HT-29 (cell line): ENCODE measurements at places on chromosomes 11 and 22. TPM values are rescaled to one million over a fixed set of nuclear protein-coding genes. Genes with fewer than 3 reads are reported as not detected.
A peak's percentile ranks its signal among the peaks of the same experiment; 100 is the strongest.

Gene KRTAP5-2
- total RNA-seq = not detected in 2 replicates

Gene OR10V1
- total RNA-seq = not detected in 2 replicates

Gene GLYATL1
- total RNA-seq = not detected in 2 replicates

Gene SNX32
- not detected in 2 replicates for total RNA-seq

Gene ETS1
- total RNA-seq = 3.8 and 4.3 TPM in 2 replicates

Gene TESMIN
- total RNA-seq = 26.3 and 31.7 TPM in 2 replicates

Gene CELSR1
- total RNA-seq = 6.8 and 12.4 TPM in 2 replicates

Gene DDX10
- total RNA-seq = 23.4 and 42.3 TPM in 2 replicates

Gene LMNTD2
- total RNA-seq = 5.3 and 6.9 TPM in 2 replicates

Gene WBP2NL
- total RNA-seq = not detected in 2 replicates

Gene GNG3
- not detected in 2 replicates for total RNA-seq

Gene SLC5A1
- total RNA-seq = 3.9 and 6.8 TPM in 2 replicates

Gene CRYAB
- total RNA-seq = not detected in 2 replicates

Gene CREB3L1
- 50.1 and 64.2 TPM in 2 replicates for total RNA-seq

Gene TPST2
- total RNA-seq = 13.4 and 24.2 TPM in 2 replicates

Gene B3GAT1
- 0.23 TPM in 1 of 2 replicates, not detected in the other for total RNA-seq

GRCh38 chr22:30296324-30296723 is 7.0 kb upstream of the CASTOR1 start:
- DNase-seq = no peak

DNA sequence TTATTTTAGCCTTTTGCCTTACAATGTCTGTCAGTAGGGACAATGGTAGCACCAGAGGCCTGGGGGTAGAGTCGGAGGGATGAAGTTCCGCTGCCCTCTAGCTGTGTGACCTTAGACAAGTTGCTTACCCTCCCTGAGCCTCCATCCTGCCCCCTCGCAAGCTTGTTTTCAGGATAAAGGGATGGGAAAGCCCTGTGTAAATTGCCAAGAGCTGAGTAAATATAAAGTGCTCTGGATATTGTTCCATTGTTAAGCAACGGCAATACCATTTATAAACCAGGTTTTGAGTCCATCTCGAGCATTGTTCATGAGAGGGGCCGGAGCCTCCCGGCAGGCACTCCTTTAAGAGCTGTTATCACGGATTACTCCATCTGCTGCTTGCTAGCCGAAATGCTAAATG is 72.9 kb downstream of the ZBTB16 start:
- DNase-seq = no peak

- peak; percentile 42 for DNase-seq
Observed at GRCh38 chr11:93727985-93728791, 13.1 kb downstream of the TAF1D start.

- DNase-seq = peak; percentile 76
Observed at GRCh38 chr11:1401656-1402221, 12.0 kb downstream of the BRSK2 start.

GRCh38 chr11:61593151-61593550 is 12.3 kb upstream of the SYT7 start:
- no peak for DNase-seq

GRCh38 chr22:24010018-24010391 is 1.1 kb upstream of the CABIN1 start:
- DNase-seq = no peak

- DNase-seq = peak; percentile 86
Observed at GRCh38 chr11:63609536-63609935, 4.7 kb downstream of the PLAAT3 start.

DNA sequence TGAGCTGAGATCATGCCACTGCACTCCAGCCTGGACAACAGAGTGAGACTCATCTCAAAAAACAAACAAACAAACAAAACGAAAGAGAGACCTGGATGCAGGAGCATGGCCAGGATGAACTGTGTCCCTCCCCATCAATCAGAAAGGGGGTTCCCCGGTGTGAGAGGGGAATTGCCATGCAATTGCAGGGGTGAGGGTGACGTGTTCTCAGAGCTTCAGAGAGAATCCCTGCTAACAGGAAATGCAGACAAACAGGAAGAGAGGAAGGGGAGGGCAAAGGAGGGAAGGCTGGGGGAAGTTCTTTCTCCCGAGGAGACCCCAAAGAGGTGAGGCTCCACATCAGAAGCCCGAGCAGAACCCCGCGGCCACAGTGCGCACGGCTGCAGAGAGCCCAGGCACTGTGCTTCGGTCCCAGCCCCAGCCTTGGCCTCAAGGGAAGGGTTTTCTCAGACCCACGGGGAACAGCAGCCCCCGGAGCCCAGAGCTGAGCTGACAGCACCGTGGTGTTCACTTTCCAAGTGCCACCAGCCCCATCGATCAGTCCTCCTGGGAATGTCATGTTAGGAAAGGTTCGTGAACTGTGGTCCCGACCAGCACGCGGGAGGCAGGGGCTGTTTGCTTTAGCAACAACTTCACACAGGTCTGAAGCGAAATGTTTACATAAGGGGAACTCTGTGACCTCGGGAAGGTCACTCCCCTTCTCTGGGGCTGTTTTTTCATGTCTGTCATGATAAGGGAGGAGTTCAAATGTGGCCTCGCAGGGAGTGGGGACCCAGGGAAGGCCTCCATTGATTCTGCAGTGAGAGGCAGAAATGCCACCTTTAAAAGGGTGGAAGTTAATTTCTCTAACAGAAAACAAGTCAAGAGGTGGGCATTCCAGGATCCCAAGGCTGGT is 108.0 kb upstream of the ANO1 start:
- peak; percentile 14 for DNase-seq

DNA sequence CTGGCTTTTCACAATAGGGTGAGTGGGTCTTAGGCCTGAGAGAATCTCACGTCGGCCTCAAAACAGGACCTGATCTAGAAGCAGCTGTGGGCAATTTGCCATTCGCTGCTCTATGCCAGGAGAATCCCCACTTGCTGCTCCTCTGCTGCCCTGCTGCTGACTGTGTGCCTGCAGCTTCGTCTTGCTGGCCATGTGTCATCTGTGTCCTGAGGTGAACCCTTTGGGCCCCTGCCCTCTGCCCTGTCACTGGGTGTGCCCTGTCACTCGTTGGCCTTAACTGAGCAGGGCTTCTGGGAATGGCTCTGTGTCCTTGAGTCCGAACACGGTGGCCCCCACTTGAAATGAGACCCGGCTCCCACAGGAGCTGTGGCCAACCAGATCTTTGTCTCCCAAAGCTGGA is 6.2 kb downstream of the NAA40 start:
- no peak for DNase-seq

DNA sequence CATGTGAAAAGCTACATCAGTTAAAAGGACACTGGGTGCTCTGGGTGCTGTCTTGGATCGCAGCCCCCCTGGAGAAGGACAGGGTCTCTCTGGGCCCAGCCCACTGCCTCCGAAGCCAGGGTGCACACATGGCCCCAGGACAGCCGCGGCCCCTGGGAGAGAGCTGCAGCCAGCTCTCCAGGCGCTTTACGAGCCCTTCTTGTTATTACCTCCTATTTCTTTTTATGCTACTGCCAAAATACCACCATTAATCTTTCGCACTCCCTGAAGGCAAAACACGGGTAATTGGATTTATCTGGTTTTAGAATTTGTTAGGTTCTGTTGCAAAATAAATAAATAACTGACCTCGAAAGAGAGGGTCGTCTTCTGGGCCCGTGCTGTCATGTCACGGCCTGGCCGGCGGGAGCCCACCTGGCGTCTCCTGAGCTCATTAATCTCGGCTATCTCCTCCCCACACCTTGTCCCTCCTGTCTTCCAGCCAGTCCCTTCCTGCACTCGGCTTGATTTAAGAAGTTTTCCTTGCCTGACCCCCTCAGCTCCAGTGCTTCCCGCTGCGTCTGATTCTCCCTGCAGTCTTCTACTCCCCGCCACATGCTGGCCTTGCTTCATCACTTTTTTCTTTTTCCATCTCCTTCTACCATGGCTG is 611.7 kb downstream of the OPCML start:
- DNase-seq = no peak

DNA sequence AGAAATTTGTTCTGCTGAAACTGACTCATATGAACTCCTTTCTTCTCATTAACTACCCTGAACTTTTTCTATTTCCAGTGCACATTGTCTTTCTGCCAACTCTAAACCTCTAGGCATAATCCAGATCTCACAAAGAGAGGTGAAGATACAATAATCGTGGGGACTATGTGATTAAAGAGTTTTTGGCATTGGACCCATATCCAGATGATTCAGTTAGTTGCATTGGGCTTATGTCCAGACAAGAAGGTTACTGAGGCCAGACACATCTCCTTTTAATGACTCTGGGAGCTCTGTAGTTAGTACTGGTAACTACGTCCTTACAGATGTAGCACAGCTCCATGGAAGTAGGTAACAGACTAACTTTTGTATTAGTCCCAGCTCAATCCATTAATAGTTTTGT is 273.0 kb downstream of the CASP12 start:
- DNase-seq = no peak

GRCh38 chr11:121618516-121618915 is 165.7 kb upstream of the SORL1-AS1 start:
- no peak for DNase-seq

GRCh38 chr11:71991494-71991893 is 7.2 kb upstream of the IL18BP start:
- DNase-seq = no peak

- DNase-seq = peak; percentile 99
Observed at GRCh38 chr11:34274712-34275398, 83.0 kb downstream of the ABTB2 start.

GRCh38 chr22:25763239-25763777 is 21.3 kb downstream of the MYO18B start:
- DNase-seq = no peak

DNA sequence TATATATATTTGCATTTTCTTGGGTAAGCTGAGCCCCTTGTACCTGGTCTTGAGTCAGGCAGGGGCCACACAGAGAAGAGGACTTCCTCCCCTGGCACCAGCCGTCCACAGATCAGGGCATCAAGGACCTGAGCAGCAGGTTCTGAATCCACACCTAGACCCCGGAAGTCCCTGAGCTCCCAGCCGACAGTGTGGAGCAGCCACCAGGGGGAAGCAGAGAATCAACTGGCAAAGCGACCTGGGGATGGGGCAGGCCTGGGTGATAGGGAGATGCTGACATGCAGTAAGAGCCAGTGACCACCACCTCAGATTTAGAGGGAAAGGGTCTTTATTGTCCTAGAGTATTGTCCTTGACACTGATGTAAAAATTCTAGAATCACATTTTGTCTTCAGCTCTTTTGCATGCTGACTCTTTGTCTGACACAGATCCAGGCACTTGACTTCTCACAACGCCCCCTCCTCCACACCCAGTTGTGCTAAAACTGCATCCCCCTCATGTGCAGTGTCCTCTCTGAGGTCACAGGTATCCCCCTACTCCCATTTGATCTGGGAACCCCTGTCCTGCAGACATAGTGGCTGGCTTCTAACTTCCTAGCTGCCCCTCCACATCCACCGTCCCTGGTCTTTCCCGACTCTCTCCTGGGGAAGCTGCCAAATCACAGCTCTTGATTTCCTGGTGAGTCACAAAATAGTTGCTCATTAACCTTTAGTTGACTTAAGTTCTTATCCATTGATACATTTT is 109.3 kb downstream of the GGTLC2 start:
- DNase-seq = peak; percentile 70

- DNase-seq = no peak
Observed at GRCh38 chr22:19666673-19667593, 47.4 kb upstream of the SEPTIN5 start.

DNA sequence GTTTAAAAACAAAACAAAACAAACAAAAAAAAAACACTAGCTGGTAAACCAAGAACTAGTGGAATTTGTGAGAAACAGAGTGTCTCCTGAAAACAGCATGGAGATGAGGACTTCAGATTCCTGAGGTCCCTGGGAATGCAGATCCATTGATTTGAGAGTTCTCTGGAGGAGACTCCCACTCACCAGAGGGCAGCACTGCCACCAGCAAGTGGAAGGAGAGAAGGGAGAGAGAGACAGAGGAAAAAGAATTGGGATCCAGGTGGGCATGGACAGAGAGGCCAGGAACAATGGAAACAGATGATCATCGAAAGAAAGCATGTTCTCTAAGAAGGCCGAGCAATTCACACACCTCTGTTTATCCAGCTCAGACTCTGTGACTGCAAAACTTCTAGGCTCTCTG is 31.8 kb downstream of the ETS1 start:
- DNase-seq = peak; percentile 47

DNA sequence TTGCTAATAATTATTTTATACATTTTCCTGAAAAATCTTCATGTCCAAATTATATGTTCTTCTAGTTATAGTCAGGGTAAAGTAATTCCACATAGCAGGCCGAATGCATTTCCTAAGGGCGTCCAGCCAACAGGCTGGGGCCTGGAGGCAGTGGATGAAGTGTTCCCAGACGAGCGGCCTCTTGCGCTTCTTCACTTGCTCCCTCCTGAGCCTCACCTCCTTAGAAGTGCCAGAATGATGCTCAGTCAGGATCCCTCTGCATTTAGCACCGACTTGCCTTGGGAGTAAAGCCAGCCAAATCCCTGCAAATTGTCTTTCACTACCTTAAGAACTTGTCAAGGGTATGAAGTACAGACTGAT is 1.5 kb downstream of the OLFML1 start:
- no peak for DNase-seq

DNA sequence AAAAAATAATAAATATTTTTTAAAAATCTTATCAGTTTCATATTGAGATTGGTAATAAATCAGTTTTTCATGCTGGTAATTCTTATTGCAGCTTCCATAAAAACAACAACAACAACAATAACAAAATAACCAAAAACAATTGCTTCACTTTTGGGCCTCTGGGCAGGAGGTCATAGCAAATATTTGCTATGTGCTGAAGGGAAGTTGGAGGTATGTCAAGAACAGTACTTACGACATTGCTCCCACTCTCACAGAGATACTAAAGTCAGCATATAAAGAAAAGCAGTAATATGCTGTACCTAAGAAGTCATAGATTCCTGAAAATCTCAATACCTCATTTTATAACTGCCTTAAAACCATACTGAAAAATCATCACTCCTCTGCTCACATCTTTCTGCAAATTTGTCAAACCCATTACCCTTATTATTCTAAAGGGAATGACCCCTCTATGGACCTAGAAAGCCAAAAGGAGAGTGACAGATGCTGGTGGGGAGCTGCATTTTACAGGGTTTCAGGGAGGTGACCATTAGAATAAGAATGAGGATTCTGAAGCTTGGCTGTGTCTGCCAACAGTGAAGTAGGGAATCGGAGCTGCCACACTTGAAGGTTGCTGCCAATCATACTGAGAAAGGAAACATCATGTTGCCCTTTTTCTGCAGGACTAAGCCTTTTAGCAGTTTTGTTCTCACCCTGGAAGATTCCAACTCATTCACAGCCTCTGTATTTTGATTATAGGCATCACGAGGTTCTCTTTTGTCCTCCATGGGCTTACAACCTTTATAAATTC is 742.9 kb downstream of the LRRC4C start:
- no peak for DNase-seq
